Sigmoid colon (tissue), 7 donors: ENCODE measurements at places on chromosomes 12 and 14. TPM values are rescaled to one million over a fixed set of nuclear protein-coding genes. Genes with fewer than 3 reads are reported as not detected.

The CYP46A1 gene
- total RNA-seq, result 0.36 TPM

The IL23A gene
- not detected for total RNA-seq

DNA sequence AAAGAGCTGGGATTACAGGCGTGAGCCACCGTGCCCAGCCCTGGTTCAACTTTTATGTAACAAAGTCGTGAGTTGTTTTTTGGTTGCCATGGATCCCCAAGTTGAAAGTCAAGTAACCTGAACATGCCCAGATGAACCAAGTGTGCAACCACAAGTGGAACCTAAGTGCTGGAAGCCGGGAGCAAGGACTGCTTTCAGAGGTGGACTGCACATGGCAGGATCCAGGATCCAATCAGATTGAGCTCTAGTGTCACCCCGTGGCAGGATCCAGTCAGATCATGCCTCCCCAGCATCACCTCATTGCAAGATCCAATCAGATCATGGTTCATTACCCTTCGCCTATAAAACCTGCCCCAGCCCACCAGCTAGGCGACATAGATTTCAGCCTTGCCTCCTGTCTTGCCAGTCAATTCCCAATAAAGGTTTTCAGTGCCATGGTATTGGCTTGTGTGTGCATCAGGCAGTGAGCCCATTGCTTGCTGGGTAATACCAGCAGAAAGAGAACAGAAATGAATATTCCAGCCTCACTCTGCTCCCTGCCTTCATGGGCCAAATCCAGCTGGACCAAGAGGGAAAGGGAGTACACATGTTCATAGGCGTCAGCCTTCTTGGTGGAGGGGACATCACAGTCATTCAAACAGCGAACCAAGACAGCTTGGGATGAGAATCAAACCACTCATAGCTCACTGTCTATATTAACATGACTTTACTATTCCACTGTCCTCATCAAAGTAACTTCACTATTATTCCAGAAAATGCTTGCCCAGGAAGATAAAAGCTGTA, 43.6 kb upstream of the VASH1 start:
- peaks cover 6% of the 10 kb centered on the region for H3K4me1 ChIP-seq
- DNase-seq, result no peak
- H3K27ac ChIP-seq, result no peak overlapping the region
- H3K4me3 ChIP-seq, result no peak overlapping the region
- no peaks in the 10 kb centered on the region for H3K36me3 ChIP-seq
- H3K27me3 ChIP-seq, result peaks cover 3% of the 10 kb centered on the region

GRCh38 chr14:26694521-26694920, 96.7 kb upstream of the NOVA1 start:
- no peak overlapping the region for H3K4me3 ChIP-seq
- H3K4me1 ChIP-seq, result no peaks in the 10 kb centered on the region
- DNase-seq, result no peak
- H3K27me3 ChIP-seq, result no peaks in the 10 kb centered on the region
- H3K36me3 ChIP-seq, result no peaks in the 10 kb centered on the region
- no peak overlapping the region for H3K27ac ChIP-seq

DNA sequence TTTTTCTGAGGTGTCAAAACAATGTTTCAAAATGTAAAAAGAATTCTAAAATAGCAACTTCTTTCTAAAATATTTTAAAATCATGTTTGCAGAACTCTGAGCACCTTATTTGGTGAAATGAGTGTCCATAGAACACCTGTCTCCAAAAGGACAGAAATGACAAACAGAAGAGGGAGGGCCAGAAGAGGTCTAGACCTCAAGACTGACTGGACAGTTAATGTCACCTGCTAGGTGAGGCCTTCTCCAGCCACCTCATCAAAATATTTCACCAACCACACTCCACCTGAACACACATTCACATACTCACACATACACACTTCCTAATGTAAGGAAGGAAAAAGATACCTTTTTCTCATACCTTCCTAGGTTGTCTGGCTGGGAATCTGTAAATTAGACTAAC, 147.8 kb upstream of the PLEKHA5 start:
- H3K4me1 ChIP-seq, result no peaks in the 10 kb centered on the region
- H3K36me3 ChIP-seq, result no peaks in the 10 kb centered on the region
- H3K27me3 ChIP-seq, result no peaks in the 10 kb centered on the region
- no peak overlapping the region for H3K4me3 ChIP-seq
- no peak for DNase-seq
- H3K27ac ChIP-seq, result no peak overlapping the region
